ENCODE measurements at places on chromosomes 11 and 22.

- DNase-seq: no peak
These were observed 18.6 kb upstream of the OR56A3 start for GRCh38 chr11:5923427-5923776.

DNA sequence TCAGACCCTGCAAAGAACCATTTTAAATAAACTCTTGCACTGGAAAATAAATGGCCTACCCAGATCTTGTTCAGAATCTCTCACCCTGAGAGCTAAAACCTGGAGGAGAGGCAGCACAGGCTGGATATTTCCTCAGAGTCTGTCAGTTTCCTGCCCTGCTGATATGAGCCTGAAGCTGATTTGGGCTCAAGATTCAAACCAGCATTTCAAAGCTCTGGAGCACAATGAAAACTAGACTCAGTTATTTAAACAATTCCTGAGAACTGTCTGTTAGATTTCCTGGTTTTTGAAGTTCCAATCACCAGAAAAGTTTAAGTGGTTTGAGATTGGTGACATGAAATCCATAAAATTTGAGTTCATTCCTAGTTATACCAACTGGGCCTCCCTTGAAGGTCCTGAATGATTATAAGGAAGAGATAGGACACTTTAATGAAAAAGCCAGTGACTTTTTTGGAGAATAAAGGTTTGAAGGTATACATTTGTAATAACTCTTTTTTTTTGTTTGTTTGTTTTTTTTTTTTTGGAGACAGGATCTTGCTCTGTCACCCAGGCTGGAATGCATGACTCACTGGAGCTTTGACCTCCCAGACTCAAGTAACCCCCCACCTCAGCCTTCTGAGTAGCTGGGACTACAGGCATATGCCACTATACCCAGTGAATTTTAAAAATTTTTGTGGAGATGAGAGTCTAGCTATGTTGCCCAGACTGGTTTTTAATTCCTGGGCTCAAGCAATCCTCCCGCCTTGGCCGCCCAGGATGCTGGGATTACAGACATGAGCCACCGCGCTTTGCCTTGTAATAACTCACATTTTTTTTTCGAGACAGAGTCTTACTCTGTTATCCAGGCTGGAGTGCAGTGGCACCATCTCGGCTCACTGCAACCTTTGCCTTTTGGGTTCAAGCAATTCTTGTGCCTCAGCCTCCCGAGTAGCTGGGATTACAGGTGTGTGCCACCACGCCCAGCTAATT, 8.0 kb upstream of the ESAM start:
- peak; percentile 82 for DNase-seq

DNA sequence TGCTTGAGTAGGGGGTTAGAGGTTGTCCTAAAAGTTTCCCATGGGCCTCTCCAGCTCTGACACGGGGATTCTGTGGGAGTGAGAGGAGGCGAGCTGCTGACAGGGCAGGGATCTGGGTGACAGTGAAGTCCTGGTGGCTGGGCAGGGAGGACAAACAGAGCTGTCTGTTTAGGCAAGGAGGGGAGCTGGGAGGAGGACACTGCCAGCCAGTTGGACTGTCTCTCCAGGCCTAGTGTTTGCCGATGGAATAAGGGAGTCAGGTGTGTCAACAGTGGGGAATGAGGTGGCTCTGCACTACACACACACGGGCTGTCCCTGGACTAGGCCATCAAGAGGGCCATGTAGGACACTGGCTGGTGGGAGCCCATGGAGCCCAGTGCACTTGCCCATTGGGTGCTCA, 20.6 kb upstream of the SYT7 start:
- no peak for DNase-seq

- DNase-seq: no peak
These were observed 49.6 kb upstream of the SLC25A1 start for GRCh38 chr22:19228179-19228578.

GRCh38 chr22:27476729-27477128, 324.8 kb downstream of the MN1 start:
- peak; percentile 83 for DNase-seq

DNA sequence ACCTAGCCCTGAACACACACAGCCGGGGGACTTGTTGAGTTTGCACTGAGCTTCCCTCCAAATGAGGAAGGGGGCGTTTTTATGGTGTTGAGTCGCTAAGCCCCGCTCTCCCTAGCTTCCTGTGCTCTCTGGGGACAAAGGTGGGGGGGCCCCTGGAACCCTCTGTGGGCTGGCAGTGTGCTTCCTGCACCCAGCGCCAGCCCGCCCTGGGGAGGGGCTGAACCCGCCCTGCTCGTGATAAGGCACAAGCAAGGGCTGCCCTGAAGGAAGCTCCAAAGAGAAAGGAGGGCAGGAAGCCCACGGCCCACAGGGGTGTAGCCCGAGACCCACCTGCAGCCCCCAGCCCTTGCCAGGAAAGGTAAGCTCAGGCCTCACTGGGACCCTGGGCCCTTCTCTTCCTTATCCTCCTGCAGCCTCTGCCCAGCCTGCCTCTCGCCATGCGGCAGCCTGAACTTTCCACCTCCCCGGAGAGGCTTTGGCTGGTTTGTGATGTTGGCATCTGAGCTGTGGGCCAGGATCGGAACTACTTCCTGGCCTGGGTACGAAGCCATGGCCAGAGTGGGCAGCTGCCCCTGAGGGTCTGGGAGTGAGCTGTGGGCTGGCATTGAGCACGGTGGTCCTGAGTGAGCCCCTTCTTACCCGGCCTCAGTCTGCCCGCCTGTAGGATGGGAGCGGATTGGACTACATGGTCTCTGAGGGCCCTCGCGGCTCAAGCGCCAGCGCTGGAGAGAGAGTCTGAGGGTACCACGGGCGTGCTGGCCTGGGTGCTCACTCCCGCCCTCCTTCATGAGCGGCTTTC, at the start of gene FERMT3:
TSS of gene FERMT3 (plus strand) at position 265 of the 799 bp plus-strand sequence. CDS start 644 bp downstream, outside the sequence.
- DNase-seq: no peak

- DNase-seq: peak; percentile 90
These were observed 2.3 kb downstream of the TSPAN4 start for GRCh38 chr11:844693-845644.

GRCh38 chr11:20627026-20627425, 27.6 kb downstream of the SLC6A5 start:
- DNase-seq: no peak

- DNase-seq: peak; percentile 88
These were observed 23.9 kb downstream of the EHF start for GRCh38 chr11:34644669-34645406.

- DNase-seq: no peak
These were observed 54.6 kb upstream of the ASPHD2 start for GRCh38 chr22:26374391-26375026.

- no peak for DNase-seq
These were observed 837.7 kb upstream of the CNTN5 start for GRCh38 chr11:98183034-98183433.

DNA sequence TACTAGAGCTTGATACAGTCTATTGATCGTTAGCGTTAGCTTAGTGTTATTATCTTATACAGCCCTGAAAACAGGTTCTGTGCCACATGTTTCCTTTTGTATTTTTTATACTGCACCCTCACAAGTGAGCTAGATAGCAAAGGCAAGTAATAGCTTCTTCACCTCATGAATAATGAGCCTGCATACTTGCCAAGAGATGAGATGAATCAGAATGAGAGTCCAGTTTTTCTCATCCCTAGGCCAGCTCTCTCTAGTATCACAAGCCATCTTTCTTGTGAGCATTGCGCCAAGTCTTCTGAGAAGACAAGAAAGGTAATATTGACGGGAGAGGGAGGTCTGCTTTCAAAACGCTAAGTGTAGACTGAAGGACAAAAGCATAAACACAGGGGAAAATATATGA, 8.7 kb upstream of the CARD18 start:
- no peak for DNase-seq

DNA sequence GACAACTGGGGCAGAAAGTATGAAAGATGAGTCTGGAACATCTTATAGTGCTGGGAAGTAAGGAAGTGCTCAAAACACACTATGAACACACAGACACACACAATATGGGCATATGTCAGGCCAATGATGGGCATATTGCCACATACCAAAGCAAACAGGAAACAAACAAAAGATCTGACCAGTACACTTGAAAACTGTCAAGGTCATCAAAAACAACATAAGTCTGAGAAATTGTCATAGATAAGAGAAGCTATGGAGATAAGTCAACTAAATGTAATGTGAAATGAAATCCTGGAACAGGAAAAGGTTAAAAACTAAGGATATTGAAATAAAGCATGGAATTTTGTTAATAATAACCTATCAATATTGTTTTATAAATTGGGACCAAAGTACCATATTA, 46.4 kb downstream of the GUCY1A2 start:
- DNase-seq: no peak

GRCh38 chr11:68020575-68020974, 9.9 kb upstream of the NDUFS8 start:
- DNase-seq: peak; percentile 46

DNA sequence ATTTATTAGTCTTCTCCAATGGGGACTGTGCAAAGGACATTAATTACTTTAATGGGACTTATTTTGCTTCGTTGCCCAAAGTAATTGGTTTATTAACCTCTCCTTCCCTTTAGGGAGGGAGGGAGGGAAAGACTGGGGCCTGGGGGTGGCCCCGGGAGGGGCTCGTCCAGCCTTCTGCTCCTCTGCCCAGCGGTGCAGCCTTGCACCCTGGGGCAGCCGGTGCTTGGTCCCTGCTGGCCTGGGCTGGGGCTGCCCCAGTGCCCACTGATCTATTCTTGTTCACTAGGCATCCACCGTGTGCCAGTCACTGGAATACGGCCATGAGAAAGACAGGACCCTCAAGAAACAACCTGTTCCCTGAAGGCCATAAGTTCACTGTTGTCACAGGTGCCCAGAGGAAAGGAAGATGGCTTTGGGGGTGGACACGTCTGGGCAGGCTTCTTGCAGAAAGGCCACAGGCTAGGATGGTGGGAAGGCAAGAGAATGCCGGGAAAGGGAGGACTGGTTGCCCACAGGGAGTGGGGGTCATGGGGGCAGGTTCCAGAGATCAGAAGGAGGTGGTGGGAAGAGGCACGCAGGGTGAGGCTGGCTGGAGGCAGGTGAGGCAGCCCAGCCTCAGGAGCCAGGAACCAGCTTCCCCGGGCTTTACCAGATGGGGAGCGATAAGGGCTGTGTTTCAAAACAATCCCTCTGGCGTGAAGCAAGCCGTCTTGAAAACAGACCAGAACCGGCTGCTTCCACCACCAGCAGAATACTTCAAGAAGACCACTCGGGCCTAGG, 47.6 kb upstream of the KCNQ1OT1 start:
- no peak for DNase-seq

- DNase-seq: peak; percentile 52
These were observed 826.3 kb downstream of the DLG2 start for GRCh38 chr11:84800755-84801346.

DNA sequence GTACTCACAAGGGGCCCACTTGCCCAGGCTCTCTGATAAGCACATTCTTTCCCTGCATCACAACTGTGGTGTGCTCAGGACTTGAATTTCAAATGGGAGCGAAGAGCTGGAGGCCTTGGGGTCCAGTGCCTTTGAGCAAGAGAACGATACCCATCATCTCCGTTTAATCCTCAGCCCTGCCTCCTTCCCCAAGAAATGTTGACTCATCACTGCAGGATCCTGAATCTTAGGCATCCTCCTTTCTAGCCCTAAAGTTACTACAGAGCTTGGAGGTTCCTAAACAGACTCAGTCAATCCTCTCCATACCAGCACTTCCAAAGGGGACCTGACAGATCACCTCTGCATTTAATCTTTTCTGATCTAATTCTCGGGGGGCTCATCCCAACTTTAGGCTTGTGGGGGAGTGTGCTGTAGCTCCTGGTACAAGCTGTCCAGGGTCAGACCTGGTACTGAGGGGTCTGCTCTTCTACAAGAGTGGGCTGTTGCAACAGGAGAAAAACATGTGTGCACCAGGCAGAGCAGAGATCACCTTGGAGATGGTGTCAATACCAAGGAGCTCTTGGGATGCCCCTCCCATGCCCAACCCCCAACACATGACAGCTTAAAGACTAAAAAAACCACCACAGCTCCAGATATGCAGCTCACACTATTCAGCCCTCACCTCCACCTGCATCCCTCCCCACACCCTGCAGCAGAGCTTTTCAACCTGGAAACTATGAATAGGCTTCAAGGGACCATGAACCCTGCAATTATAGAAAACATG, 3.9 kb upstream of the PRG2 start:
- DNase-seq: no peak

DNA sequence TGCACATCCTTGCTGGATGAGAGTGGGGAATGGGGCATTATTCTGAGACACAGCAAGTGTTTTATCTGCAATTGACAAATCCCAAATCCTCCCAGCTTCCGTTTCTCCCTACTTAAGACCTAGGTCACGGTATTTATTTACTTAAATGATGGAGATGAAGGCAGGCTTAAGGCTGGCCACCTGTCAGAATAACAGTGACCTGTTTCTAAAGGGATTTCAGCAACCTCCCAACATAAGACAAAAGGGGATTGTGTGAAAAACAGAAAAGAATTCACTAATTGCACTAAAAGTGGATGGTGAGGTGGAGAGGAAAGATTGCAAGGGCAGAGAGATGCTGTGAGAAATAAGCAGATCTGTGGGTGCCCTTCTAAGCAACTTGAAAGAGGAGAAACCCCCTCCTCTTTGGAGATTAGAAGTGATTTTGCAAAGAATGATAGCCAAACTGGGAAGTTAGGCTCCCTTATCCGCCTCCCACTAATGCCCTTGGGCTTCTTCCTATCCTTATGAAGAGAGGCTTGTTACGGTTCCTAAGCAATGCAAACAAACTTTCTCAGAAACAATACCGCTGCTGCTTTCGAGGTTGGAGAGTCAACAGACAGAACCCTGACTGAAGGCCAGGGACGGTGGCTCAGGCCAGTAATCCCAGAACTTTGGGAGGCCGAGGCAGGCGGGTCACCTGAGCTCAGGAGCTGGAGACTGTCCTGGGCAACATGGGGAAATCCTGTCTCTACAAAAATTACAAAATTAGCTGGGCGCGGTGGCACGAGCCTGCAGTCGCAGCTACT, 84.3 kb downstream of the ARL14EP start:
- DNase-seq: no peak

GRCh38 chr11:50075856-50076255, 43.2 kb downstream of the OR4C45 start:
- no peak for DNase-seq

DNA sequence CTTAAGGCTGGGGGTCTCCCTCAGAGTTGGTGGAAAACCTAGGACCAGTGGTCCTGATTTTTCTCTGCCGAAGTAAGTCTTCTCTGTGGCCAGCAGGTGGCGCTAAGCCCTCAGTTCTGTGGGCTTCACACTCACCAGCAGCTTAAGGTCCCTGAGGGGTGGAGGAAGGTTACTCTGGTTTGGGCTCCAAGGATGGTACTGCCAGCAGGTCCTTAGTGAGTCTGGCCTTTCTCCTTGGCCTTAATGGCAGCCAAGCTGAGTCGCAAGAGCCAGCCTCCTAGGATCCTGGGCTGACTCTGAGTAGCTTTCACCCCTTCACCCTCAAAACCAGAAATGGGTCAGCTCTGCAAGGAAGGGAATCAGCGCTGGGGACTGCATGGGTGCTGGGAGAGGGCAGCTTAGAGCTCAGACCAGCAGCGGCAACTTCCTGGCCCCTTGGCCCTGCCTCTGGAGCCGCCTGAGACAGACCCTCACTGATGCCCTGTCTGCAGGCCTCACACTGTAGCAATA, 4.4 kb downstream of the KCNJ11 start:
- DNase-seq: peak; percentile 77

GRCh38 chr11:59062602-59063529, 23.2 kb upstream of the GLYATL1B start:
- DNase-seq: peak; percentile 37

- no peak for DNase-seq
These were observed 20.2 kb downstream of the RFPL1 start for GRCh38 chr22:29458551-29458950.

Data from fibroblast of skin of back (primary cell).